ENCODE measurements at places on chromosomes 2 and 18.

- no peak for DNase-seq
Observed at GRCh38 chr2:209772290-209772685, 656 bp downstream of the UNC80 start.

GRCh38 chr2:239978411-239978810 is 46.7 kb downstream of the NDUFA10 start:
- no peak for DNase-seq

GRCh38 chr2:15765686-15766302 is 174.1 kb downstream of the DDX1 start:
- DNase-seq, result no peak

DNA sequence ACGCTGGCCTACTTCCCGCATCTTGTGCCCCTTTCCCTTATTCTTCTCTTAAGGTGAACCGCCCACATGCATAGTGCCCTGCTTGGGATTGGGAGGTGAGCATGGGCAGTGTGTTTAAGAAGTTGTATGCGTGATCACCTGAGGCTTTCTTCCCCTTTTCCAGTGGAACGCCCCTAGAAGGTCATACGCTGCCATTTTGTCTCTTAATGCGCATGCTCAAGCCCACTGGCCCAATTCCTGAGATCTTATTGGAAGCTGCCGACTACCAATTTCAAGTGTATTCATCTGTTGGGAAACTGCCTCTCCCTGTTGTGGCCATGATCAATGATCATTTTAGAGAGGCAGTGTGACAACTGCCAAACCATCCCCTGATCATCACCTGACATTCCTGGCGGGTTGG is 3.3 kb upstream of the CETN1 start:
- DNase-seq, result no peak

DNA sequence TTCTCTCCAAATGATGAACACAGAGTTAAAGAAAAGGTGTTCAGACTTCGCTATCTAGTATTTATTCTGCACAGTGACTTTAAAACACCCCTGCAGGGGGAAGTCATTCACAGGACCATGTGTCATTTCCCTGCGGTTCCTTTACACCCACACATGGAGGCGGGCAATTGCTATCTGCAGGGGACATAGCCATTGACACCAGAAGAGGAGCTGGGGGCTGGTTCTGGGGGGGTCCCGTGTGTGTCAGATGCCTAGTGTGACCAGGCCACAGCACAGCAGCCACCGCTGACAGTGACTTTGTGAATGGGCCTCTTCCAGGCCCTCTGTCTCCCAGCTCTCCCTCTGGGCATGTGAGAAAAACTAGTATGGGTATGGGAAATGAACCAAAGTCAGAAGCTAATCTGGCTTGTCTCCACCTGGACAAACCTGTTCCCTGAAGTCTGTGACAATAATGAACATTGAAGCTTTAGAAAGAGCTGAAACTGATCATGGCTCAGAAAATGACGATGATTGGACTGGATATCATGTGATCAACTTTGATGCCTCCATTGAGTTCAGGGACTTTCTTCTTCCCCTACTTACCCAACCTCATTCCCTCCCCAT is 7.5 kb upstream of the GBX2 start:
- no peak for DNase-seq

GRCh38 chr18:58788971-58789875 is 75.5 kb upstream of the ZNF532 start:
- no peak for DNase-seq

GRCh38 chr2:109645412-109646184 is 31.4 kb downstream of the SOWAHC start:
- DNase-seq, result no peak

- DNase-seq, result no peak
Observed at GRCh38 chr2:32905270-32905669, 41.5 kb upstream of the LTBP1 start.

- DNase-seq, result peak; percentile 27
Observed at GRCh38 chr2:176852667-176853066, 359.9 kb upstream of the HNRNPA3 start.

GRCh38 chr2:30694286-30695055 is 112.8 kb downstream of the CAPN13 start:
- DNase-seq, result no peak

GRCh38 chr2:231017231-231017598 is 20.1 kb upstream of the C2orf72 start:
- DNase-seq, result no peak

- DNase-seq, result no peak
Observed at GRCh38 chr2:110848071-110848470, 115.7 kb downstream of the ACOXL start.

DNA sequence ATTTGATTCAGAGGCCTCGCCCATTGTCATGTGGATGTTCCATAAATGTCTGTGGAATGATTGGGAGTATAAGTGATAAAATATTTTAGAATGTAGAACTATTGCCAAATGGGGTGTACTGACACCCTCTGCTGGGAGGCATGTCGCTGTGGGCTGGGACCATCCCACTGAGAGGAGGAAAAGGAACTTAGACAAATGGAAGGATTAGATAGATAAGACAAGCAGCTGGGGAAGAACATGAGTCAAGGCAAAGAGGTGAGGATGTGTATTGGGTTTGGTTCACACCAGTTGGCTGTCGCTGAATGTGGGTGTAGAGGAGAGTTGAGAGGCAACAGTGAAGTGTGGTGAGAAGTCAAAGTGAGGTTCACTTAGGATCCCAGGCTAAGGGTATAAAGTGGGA is 4.0 kb downstream of the C2orf74 start:
- no peak for DNase-seq

- DNase-seq, result no peak
Observed at GRCh38 chr2:120661551-120661950, 74.1 kb upstream of the GLI2 start.

DNA sequence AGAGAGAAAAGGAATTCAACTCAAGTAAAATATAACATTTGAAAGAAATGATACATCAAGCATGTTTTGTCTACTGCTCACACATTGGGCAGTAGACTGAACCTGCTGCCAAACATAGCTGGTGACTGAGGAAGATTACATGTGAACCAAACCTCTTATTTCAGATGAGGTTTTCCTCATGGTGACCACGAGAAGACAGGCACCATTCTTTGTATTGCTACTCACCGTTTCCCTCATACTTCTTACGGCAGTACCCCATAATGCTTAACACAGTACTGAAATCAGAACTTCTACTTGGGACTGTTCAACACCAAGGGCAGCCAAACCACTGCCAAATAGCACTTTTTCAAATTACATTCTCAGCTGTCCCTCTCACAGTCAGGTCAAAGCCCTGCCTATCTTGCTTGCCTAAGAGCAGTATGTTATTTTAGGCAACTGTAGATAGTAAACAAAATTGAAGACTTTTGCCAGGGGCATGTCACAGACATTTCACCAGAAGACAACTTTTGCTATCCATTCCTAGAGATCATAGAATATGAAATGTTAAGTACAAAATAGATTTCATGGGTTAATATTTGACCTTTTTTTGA is 167.1 kb upstream of the DOK6 start:
- DNase-seq, result no peak

GRCh38 chr2:100416935-100417710 is at the start of gene CHST10:
CHST10 (minus strand) TSS chr2:100417668; CDS start chr2:100406675, 10,993 bp downstream.
- DNase-seq, result peak; percentile 30

DNA sequence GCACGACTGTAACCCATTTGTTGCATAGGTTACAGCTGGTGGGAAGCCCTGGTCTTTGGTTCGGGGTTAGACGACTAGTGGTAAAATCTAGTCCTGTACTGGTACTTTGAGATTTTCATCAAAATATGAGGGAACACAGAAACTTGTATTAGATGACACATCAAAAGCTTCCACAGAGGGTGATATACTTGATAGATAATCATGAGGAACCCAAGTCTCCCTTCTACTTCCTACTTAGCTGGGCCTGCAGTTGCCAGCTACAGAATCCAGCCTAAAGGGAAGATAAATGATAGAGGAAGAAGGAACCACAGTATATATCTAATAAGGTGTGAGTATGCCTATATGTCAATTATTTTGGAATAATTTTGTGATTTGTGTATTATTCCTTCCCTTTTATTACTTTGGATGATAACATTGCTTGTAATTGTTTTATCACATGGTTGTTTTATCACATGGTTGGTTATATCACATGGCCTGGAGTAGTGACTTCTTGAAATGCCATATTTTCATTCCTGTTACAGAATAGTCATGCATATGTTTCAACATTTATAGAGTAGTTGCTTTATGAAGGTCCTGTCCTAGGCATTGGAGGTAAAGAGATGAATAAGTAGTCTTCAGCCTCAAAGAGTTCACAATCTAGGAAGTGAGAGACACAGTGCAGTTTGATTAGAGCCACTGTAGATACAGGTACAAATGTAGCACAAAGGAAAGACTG is 2.9 kb downstream of the AGPS start:
- no peak for DNase-seq

DNA sequence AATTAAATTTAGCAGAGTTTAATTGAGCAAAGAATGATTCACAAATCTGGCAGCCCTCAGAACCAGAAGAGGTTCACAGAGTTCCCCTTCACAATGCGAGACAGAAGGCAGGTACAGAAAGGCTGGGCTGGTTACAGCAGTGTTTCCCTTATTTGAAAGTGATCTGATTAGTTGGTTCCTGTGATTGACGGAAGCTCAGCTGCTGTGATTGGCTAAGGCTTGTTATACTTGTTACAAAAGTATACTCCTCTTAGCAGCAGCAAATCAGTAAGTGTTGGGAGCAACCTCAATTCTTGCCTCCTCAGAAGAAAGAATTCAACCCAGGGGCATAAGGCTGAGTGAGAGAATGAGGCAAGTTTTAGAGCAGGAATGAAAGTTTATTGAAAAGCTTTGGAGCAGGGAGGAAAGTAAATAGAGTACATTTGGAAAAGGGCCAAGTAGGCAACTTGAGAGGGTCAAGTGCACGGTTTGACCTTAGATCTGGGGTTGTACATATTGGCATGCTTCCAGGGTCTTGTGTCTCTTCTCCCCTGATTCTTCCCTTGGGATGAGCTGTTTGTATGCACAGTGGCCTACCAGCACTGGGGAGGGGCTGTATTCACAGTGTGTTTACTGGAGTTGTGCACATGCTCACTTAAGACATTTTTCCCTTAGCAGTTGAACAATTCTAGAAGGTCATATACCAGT is 431.8 kb upstream of the RAB12 start:
- no peak for DNase-seq

- DNase-seq, result no peak
Observed at GRCh38 chr18:34697233-34697632, 12.9 kb upstream of the DTNA start.

- no peak for DNase-seq
Observed at GRCh38 chr2:215447056-215447455, 11.2 kb upstream of the FN1 start.

DNA sequence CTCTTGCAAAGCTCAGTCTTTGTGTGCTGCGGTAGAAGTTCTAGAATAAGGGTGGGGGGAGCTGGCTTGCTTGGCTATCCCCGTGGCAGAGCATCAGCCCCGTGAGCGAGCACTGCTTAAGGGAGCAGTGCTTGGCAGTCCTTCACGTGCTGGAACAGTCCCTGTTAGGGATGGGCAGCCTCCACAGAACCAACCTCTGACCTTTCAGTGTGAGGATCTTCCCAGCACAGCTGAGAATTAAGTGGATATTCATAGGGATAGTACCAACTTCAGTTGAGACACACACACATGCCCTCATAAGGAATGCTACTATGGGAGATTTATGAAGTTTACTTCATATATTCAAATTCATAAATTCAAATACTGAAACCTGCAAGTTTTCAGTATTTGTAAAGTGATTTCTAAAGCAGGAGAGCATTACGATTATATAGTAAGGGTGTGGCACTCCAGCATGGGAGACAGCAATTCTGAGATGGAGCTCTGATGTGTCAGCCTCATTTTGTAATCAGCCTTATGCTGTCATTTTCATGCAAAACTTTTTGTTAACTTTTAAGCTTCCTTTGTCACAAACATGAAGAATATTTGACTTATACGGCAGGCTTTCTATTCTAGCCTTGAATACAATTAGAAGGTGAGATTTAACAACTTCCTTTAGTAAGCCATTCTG is 39.5 kb downstream of the ATP9B start:
- no peak for DNase-seq

DNA sequence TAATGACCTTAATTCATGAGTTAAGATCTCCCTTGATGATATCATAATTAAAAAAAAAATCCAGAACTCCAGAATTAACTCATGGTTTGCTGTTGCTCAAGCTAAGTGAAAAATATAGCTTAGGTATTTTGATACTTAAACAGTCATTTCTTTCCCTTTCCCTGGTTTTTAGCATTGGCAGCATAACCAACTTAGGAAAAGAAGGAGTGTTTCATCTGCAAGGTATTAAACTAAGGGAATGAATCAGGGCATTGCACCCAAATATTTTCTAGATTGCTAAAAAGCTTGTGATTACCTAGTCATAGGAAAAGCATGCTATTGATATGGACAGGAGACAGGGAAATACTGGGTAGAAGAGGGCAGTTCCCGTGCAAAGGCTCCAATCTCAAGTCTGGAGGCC is 207.2 kb downstream of the LRP1B start:
- DNase-seq, result no peak

DNA sequence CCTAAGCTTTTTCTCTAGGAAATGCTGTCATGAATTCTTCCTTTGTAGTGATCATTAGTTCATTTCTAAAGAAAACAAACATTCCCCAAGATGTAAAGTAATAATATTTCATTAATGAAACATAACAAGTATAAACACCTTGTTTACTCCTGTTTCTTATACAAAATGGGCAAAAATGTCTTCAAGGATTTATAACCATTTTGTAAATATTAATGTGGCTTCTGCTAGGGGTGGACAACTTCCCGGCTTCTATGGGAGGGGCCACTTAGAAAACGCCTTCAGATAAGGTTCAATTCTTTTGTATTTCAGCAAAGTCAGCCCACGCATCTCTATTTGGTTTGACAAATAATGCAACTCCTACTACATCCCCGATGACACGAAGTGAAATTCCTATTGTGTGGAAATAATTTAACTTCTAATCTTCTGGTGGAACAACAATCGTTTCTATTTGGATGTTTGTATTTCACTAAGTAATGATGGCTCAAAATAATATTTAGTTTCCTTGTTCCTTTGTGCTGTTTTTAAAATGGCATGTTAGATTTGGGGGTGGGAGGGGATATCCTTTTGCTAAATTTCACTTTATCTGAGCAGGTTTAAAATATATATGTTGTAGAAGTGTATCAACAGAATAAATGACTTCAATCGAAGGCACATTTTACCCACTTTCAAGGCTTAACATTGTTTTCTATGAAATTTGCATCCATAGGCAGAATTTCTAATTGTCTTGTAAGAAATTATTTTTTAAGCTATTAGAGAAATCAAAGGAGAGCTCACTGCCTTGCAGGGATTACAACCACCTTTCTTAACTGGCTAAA is 14.7 kb upstream of the HOXD1 start:
- DNase-seq, result no peak

- no peak for DNase-seq
Observed at GRCh38 chr2:160308915-160309314, 108.8 kb upstream of the ITGB6 start.

DNA sequence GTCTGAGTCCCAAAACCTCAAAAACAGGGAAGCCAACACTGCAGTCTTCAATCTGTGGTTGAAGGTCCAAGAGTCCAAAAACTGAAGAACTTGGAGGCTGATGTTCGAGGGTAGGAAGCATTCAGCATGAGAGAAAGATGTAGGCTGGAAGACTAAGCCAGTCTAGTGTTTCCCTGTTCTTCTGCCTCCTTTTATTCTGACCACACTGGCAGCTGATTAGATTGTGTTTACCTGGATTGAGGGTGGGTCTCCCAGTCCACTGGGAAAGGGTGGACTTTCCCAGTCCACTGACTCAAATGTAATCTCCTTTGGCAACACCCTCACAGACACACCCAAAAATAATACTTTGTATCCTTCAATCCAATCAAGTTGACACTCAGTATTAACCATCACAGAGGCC is 27.5 kb upstream of the IL1B start:
- no peak for DNase-seq

- DNase-seq, result no peak
Observed at GRCh38 chr2:100124761-100125160, 17.6 kb downstream of the AFF3 start.

- DNase-seq, result no peak
Observed at GRCh38 chr18:10330428-10330827, 124.0 kb upstream of the APCDD1 start.

Data from CD4-positive, alpha-beta T cell treated with Interleukin-1 beta for 1 hour (primary cell).